ENCODE measurements at places on chromosomes 5 and 9. TPM values are rescaled to one million over a fixed set of nuclear protein-coding genes. Genes with fewer than 3 reads are reported as not detected.

GRCh38 chr5:125267636-125268248, 521.3 kb upstream of the ZNF608 start:
- DNase-seq = no peak

TLX3 gene
- not detected for polyA plus RNA-seq

- no peak for DNase-seq
Measured at GRCh38 chr9:35106343-35106730, 3.4 kb upstream of the STOML2 start.

DDX4 gene
- polyA plus RNA-seq = not detected
